T-cell (primary cell): ENCODE measurements at places on chromosomes 7 and 10.

GRCh38 chr10:125661941-125662515 is 20.9 kb downstream of the TEX36 start:
- no peak for DNase-seq

DNA sequence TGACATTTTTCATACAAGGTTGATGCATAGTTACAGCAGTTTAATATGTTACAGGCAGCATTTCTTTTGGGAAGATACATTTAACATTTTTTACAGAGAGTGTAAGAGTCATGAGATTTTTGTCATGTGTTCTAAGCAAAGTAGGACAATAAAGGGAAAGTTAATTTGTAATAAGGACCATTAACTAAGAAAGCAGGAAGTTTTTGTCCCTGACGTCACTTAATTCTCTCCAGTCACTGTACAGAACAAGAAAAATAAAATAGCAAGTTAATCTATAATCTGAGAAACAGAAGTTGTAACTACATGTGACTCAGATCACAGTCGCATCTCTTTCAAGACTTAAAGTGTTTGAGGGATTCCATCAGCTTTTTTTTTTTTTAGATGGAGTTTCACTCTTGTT is 49.5 kb upstream of the CAPZA2 start:
- no peak for DNase-seq

DNA sequence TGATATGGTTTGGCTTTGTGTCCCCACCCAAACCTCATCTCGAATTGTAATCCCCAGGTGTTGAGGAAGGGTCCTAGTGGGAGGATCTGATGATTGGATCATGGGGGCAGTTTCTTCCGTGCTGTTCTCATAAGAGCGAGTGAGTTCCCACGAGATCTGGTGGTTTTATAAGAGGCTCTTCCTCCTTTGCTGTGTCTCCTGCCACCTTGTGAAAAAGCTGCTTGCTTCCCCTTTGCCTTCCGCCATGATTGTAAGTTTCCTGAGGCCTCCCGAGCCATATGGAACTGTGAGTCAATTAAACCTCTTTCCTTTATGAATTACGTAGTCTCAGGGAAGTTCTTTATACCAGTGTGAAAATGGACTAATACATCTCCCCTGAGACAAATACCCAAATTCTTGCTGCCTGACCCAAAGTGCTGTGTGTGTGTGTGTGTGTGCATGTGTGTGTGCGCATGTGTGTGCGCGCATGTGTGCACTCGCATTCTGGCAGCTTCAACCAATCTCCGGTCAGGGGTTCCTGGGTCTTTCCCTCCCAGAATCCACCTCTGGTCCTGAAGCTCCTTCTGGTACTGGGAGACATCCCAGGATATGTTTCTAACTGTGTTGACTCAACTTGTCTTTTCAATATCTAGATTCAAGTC is 98.1 kb upstream of the LRRC4 start:
- no peak for DNase-seq

DNA sequence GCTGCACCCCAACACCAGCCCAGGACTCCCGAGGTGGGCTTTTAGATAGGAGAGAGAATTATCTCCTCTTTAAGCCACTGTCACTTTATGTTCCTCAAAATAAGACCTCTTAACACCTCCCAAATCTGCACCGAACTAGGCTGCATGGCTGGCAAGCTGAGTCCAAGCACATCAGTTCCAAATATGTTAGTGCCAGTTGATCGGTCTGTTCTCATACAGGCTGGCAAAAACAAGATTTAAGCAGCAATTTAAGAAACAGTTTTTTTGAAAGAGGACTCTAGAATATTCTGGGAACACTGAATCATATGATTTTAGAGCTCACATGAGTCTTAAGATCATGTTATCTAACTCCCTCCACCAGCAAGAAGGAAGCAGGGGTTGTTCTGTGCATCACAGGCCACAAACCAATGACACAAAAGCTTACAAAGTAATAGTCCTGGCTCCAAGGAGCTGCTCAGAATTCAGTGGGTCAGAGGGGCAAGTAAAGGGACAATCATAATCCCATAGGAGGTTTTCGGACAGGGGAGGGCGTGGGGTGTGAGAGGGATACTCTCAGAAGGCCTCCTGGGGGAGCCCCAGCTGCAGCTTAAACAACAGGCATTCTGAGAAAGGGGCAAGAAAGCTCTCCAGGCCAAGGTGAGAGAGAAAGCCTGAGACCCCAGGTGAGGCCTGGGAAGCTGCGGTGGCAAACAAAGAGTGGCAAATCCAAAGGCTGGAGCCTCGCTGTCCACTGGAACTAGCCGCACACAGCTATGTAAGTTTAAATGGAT is 7.1 kb downstream of the COBL start:
- DNase-seq: no peak

DNA sequence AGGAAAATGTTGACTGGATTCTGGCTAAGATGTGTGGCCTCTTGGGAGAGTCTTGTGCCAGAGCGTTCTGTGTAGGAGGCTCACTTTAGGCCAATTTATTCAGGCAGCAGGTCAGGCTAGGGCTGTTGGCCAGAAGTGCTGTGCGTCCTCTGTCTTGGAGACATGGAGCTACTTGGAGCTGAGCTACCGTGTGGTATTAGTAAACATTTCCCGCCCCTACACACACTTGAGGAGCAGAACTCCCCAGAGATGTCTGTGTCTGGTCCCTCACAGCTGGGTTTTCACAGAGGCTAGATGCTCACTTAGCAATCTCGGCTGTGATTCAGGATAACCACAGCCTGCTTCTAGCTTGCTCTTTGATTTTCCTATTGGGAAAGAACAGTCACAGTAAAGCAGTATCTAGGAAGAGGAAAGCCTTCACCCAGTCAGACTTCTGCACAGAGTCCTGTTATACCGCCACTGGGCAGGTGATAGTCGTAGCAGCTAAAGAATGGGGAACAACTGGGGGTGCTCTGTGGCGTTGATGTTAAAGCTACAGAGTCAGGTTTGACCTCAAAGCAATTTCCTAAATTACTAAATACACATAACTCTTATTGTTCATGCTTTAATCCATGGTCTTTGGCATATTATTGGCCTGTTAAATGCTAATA is 86.7 kb downstream of the MDFIC start:
- DNase-seq: no peak
